ENCODE measurements at places on chromosomes 3 and 15.

DNA sequence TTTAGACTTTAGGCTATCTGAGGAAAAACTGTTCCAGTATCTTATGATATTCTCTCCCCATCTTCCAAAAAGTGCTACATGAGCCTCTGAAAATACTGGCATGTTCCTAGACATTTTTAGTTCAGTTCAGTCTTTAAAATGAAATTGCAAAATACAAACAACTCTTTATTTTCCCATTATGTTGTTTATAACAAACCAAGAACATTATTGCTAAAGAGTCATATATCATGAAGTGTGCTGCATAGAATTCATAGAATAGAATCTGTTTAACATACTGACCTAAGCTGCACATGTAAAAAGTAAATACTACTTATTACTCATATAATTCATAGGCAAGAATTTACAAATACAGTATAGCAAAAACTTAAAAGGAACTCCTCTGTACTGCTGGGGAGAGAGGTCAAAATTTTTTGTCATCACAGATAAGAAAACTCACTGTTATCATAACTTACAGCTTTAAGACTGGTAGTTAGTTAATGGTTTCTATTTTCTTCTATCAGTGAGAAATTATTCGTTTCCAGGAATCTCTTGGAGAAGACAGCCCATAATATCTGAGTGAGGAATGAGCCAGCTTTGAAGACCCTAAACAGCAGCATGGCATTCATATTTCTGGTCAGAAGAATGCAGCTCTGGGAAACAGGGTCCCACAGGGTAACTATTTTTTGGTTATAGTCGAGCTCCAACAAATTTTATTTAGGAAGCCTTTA, 32.2 kb downstream of the FILIP1L start:
- no peak for DNase-seq

DNA sequence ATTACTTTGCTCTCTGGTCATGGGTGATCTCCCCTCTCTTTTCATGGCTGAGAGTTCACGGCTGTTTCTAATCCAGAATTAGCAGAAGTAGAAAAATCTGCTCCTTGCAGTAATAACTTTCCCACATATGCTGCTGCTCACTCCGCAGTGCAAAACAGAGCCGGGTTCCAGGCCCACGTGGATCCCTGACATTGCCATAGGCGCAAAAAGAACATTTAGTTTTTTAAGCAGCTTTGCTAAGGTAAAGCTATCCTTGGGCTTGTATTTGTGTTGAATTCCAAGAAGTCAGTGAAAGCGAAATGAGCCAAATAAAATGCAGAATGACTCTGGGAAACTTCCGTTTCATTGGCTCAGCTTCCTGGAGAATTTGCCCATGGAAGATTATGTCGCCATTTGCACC, 633.7 kb upstream of the SUCLG2 start:
- DNase-seq, result no peak

GRCh38 chr3:189688262-189688661, 57.1 kb downstream of the TP63 start:
- DNase-seq, result no peak

DNA sequence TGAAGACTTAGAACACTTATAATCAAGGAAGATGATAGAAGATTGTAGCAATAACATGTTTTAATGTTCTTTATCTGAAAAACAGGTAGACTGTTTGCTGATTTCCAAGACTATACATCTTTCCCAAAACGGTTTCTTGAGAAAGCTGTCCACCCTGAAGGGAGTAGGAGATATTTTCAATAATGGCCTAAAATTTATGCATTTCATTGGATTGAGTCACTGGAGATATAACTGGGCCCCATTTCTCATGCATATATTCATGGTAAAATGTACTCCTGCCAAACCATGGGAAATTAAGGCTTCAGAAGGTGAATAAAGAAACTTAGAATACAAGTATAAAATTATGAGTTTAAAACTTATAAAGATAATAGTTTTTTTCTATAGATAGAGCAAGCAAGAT, 143.9 kb downstream of the LSAMP start:
- no peak for DNase-seq

DNA sequence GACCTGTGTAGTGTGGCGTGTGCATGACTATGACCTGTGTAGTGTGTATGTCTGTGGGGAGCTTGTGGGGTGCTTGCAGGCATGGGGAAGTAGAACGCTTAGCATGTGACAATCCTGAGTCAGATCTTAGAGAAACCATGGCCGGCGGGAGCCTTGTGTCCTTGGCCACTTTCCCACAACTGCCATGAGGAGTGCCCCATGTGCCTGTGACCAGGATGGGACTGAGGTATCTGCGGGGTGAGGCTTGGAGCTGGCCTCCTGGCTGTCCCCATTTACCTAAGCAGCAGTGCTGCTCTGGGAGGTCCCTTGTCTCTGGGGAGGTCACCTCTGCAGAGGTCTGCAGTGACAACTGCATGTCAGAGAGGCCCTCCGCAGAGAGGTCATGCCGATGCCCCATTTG, 23.6 kb downstream of the TRPM1 start:
- DNase-seq, result no peak

- DNase-seq, result no peak
Observed at GRCh38 chr15:84111575-84111974, 124.0 kb upstream of the GOLGA6L4 start.

GRCh38 chr15:90221246-90221900, 12.4 kb downstream of the CIB1 start:
- peak; percentile 93 for DNase-seq

Measured in AG08395 (cell line).